ENCODE measurements at places on chromosomes 6 and 20.
A peak's percentile ranks its signal among the peaks of the same experiment; 100 is the strongest.

GRCh38 chr20:2005831-2006426, 12.1 kb upstream of the PDYN start:
- DNase-seq, result peak; percentile 7

DNA sequence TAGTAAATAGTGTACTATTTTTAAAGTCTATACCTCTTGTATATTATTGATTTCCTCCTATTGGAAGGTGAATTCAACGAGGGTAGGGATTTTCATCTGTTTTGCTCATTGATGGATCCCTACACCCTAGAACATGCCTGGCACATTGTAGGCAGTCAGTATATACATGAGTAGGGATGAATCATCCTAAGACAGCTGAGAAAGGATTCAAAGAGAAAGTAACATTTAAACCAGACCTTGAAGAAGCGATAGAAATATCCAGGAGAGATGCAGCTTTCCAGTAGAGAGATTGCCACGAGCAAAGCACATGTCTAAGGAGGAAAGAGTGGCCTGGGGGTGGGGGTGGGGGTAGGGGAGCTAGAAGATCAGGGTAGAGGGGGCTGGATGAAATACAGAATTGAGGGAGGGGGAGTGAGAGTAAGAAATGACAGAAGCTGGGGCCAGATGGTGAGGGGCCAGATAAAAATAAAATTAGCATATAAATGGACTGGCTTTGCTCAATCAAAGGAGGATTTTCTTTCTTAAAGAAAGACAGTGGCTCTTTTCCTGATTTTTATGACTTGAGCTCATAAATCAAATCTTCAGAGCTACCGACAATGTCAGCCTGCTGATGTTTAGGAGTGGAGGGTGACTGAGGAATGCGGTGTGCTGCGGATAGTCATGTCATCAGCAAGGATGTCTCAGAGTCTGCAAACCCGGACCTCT, 168.2 kb downstream of the SAMD5 start:
- DNase-seq, result no peak

DNA sequence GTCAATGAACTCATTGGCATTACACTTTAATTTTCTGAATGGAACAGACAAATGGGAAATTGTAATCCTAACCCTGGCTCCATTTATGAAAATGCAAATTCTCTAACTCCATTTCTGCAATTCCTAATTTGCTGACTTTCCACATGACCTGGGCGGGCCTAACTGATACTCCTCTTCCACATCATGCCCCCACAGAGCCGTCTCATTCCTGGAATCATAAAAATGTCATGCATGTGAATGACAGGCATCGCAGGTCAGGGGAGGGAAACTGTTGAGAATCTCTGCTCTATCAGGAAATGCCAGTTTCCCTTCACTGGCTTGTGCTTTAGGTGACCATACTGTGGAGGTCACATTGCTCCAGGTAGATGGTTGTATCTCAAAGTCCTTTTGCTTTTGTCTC, 165.1 kb downstream of the ZNF217 start:
- no peak for DNase-seq

DNA sequence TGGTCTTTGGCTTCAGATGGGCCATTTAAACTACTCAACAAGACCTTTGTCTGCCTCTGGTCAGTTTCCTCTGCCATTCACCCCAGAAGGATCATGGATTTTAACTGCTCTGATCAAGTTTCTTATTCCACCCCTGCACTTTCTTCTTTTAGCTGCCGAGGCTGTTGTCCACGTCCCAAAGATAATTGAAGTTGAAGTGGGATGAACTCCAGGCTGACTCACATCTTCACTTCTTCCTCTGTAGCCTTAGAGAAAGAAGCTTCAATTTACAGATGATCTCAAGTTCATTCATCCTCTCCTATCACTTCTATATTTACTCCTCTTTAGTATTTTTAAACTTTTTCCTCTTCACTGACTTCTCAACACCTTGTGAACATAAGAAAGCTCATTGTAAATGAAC, 651.6 kb downstream of the UTRN start:
- DNase-seq, result no peak

DNA sequence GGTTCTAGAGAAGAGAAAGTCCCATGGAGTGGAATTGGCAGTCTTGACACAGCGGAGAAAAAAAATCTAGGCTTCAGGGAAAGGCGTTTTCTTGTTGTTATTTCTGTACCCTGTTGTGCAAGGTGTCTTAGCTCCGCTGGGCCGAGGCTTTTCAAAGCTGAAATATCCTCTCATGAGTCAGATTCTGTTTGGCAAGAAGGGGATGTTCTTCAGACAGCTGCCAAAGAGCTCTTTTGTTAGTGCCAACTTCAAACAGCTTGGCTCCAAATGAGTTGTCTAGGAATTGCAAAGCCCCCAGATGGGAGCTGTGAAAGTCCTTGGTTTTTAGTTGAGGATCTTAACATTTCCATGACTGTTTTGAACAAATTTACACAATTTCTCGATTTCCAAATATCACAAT, 45.6 kb downstream of the LRRN4 start:
- no peak for DNase-seq

GRCh38 chr6:130466748-130467061, 100.9 kb downstream of the TMEM200A start:
- DNase-seq, result no peak

DNA sequence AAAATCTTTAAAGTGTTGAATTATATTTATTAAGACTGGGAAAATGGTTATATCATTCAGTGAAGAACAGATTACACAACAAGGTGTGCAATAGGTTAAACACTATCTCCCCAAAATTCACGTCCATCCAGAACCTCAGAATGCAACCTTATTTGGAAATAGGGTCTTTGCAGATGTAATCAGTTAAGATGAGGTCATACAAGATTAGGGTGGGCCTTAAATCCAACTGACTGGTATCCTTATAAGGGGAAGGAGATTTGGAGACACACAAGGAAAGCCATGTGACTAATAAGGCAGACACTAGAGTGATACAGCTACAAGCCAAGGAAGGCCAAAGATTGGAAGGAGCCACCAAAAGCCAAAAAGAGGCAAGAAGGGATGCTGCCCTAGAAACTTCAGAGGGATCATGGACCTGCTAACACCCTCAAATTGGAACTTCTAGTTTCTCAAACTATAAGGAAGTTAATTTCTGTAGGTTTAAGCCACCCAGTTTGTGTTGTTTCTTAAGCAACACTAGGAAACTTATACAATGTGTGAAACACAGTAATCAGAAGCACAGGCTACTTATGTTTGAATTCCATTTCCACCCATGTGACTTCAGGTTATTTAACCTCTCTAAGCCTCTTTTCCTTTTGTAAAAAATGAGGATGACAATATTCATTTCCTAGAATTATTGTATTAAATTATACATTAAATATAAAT, 16.9 kb downstream of the ILRUN start:
- no peak for DNase-seq

- no peak for DNase-seq
These were observed 31.4 kb downstream of the TFAP2A start for GRCh38 chr6:10383331-10384090.

DNA sequence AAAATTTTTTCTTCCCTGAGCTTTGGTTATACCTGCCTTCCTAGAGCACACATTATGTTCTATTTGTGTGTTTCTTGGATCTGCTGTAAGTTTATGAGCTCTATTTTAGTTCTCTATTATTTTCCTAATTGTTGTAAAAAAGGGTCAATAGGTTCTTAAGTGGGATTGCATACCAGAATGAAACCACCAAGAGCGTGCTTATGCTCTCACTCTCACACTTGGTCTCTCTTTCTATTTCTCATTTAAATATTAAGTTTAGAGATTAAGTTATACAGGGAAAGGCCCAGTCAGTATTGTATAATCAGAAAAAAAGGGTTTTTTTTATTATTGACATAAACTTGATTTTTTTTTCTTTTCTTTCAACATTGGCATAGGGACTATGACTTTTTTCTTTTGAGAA, 96.8 kb downstream of the RIMS1 start:
- DNase-seq, result no peak

GRCh38 chr6:21360336-21360735, 233.2 kb upstream of the SOX4 start:
- no peak for DNase-seq

GRCh38 chr6:111564482-111564945, 41.2 kb downstream of the TRAF3IP2 start:
- DNase-seq, result peak; percentile 41

- DNase-seq, result no peak
These were observed 18.5 kb downstream of the NSFL1C start for GRCh38 chr20:1448081-1448620.

GRCh38 chr6:35019171-35019570, 122.0 kb downstream of the TCP11 start:
- DNase-seq, result no peak

DNA sequence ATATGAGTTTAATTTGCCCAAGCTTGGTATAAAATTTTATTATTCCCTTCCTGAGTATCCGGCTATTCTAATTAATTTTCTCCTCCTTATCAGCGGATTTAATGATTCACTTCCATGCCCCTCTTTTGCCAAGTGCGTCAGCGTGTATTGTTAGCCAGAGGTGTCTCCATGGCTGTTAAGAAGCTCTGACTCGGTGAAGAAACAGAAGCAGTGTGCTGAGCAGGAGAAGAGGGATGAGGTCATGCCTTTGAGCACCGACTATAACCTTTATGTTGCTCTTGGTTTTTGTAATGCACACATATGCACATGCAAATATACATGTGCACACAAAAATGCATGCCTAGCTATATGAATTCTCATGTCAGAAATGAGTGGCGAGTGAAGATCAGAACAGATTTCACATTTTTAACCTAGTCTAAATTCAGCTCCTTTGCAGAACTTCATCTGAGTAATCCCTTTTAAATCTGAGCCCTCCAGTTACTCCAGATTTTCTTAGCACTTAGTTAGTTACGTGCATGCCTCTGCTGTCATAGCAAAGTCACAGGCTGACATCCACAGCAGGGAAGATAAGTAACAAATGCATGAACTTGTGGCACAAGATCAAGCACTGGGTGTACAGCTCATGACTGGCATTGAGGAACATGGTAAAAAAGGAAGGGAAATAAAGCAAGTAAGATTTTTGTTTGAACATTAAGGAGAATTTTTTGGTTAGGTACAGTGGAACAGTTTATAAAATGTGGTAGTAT, 24.3 kb downstream of the HTR1E start:
- DNase-seq, result no peak

GRCh38 chr6:43202451-43202850, 20.5 kb downstream of the CUL9 start:
- no peak for DNase-seq

GRCh38 chr6:3457710-3458602, 1.1 kb upstream of the SLC22A23 start:
- peak; percentile 1 for DNase-seq

DNA sequence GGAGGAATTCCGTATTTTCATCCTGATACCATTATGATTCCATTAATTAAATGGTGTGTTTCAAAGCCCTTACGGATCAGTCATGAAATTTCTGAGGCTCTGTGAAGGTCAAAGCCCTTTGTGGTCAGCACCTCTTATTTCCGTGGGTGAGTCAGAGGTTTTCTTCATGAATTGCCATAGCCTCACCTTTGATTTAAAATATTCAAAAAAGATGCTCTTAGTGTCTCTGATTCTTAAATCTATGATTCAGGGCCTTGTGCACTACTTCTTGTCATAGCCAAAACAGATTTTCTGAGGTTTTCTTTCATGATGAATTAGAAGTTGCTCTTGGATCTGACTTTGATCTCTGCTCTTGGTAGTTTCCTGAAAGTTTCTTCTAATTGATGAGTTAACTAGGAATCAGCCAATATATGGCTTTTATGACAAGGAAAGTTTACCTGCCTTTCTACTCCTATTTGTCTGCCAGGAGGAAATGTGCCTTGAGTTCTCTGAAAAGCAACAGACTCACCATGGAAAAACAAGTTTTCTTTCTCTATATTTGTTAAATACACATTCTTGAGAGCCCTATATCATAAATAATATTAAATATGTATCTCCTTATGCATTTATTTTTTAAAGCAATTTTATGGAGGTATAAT, 613.0 kb downstream of the UTRN start:
- no peak for DNase-seq

- no peak for DNase-seq
These were observed 10.2 kb downstream of the DLL1 start for GRCh38 chr6:170280689-170281045.

- DNase-seq, result peak; percentile 1
These were observed 7.8 kb upstream of the LCA5 start for GRCh38 chr6:79544939-79545450.

- DNase-seq, result no peak
These were observed 248.3 kb downstream of the GRM1 start for GRCh38 chr6:146277142-146277541.

DNA sequence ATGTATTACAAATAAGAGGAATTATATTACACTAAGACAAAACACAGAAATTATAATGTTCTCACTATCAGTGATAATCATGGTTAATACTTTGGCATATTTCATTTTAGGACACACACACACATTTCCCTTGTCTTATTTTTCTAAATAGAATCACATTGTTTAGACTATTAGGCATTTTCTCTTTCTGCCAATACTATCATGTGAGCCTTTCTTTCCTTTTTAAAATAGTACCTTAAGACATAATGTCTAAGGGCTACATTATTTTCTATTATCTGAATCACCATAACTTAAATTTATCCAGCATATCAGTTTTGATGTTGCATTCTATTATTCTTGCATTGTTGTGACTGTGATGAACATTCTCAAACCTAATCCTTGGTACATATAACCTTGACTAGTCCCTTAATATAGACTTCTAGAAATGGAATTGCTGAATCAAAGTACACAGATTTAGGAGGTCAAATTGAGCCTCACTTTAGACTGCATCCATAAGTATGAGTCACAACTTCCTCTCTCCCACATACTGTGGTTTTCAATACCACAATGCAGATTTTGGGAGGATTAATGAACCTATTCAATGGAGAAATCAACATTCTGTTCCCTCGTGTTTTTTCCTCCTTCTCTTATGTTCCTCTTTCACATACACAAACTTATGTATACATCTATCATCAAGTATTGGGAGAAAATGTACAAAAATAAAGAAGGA, 212.6 kb downstream of the MOXD1 start:
- no peak for DNase-seq

- DNase-seq, result peak; percentile 86
These were observed 369.1 kb downstream of the MAFB start for GRCh38 chr20:40319741-40320516.

DNA sequence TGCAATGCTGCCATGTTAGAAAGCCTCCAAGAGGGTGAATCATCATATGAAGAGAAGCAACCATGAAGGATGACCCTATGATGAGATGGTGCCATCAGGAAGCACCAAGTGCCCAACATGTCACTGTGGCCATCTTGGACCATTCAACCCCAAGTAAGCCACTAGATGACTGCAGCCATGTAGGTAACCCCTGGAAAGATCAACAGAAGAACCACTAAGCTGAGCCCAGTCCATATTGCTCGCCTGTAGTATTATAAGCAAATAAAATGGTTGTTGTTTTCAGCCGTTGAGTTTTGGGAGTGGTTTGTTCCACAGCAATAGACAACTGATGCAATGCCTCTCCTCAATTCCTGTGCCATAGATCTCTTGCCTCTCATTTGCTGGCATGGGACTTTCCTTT, 140.9 kb downstream of the SCML4 start:
- DNase-seq, result no peak

Data from NCI-H1092 treated with DMSO at 0.1 percent for 48 hours (cell line).